ENCODE measurements at places on chromosomes 5 and 9.

DNA sequence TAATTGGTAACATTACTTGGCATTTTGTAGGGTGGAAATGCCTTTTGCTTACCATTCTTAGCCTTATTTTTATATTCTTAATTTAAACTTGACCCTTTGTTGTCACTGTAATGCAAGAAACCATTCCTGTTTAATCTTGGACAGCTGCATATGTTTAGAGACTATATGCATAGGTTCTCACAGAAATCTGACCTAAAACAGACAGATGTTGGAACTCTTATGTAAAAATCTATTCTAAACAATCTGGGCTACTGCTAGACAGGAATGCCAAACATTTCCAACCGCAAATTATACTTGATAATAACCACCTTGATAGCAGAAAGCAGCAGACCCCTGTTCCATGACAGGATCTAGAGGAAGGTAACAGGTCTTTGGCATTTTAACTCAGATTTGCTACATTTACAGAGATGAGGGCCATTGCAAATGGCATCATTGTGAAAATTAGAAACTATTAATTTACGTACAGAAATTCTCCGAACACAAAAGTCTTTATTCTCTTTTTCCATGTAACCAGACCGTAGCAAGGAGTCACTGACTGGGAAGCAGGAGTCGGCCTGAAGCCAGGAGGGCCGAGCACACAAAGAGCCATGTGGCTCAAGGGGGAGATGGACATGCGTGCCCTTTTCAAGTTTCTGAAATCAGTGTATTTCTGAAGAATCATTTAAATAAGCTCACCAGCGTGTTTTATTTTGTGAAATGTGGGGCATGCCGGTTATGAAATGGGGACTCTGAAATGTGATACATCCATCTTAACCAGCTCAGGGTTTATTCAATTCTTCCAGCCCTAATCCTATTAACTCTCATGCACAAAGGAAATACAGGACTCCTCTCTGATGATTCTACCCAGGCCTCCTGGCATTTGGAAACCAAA, 139.3 kb downstream of the AOPEP start:
- no peak for DNase-seq

GRCh38 chr9:9790216-9790872, 822.5 kb downstream of the PTPRD start:
- DNase-seq: no peak

DNA sequence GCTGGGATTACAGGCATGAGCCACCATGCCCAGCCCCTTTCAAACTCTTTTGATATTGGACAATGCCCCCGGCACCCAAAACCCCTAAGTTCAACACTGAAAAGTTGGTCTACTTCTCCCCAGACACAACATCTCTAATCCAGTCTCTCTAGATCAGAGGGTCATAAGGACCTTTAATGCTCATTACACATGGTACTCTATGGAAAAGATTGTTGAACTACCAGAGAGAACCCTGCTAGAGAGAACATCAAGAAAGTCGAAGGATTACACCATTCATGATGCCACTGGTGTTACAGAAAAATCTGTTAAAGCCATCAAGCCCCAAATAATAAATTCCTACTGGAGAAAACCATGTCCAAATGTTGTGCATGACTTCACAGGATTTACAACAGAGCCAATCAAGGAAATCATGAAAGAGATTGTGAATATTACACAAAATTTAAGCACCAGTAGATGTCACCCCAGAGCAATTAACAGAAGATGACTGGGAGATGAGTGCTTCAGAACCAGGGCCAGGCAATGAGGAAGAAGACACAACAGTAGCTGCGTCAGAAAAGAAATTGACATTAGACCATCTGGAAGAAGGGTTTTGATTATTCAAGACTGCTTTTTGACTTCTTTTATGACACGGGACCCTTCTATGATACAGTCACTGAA, 28.3 kb upstream of the NIPAL4 start:
- DNase-seq: no peak

DNA sequence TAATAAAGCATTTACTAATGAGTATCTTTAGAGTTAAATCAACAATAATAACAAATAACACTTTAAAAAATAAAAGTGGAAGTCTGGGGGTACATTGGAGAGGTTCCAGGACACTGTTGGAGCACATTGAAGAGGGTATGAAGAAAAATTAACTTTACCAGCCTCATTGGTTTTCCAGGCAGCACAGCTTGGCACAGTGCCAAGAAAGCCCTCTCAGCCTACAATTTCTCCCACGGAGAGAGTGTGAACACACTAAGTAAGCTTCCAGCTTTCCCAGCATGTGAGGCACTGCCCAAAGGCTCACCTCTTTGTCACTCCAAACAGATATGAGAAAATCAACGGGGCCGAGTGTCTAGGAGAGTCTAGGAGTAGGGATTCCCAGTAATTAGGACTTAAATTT, 1912.8 kb upstream of the NUDT12 start:
- DNase-seq: no peak

DNA sequence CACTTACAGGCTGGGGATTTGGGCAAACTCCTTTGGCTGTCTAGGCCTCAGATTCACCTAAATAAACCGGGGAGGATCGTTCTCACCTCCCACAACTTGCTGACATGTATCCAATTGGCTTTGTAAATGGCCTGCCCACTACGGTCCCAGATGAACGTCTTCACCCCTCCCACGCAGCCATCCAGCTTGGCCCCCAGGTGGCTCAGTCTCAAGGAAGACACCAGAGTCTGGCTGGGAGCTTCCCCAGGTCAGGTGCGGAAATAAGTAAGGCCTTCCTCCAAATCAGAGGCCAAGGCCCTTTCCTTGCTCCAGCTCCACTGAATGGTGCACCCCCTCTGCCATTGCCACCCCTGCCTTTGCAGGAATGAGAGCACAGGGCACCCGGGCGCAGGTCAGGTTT, 11.4 kb downstream of the CIZ1 start:
- DNase-seq: no peak

- DNase-seq: no peak
Observed at GRCh38 chr9:134205672-134206310, 41.4 kb upstream of the RNU6ATAC start.

GRCh38 chr5:153903321-153903720, 135.4 kb downstream of the FAM114A2 start:
- no peak for DNase-seq

GRCh38 chr9:112764344-112764743, 13.8 kb downstream of the SNX30 start:
- no peak for DNase-seq

Measured in stimulated activated CD8-positive, alpha-beta memory T cell treated with anti-CD3 and anti-CD28 coated beads, Interleukin-15, amount 100 ng/mL, for 1 hour (primary cell).